RPMI8226 (cell line): ENCODE measurements at places on chromosomes 11 and 22.

- no peak for DNase-seq
Measured at GRCh38 chr11:63853476-63853875, 14.6 kb downstream of the MARK2 start.

DNA sequence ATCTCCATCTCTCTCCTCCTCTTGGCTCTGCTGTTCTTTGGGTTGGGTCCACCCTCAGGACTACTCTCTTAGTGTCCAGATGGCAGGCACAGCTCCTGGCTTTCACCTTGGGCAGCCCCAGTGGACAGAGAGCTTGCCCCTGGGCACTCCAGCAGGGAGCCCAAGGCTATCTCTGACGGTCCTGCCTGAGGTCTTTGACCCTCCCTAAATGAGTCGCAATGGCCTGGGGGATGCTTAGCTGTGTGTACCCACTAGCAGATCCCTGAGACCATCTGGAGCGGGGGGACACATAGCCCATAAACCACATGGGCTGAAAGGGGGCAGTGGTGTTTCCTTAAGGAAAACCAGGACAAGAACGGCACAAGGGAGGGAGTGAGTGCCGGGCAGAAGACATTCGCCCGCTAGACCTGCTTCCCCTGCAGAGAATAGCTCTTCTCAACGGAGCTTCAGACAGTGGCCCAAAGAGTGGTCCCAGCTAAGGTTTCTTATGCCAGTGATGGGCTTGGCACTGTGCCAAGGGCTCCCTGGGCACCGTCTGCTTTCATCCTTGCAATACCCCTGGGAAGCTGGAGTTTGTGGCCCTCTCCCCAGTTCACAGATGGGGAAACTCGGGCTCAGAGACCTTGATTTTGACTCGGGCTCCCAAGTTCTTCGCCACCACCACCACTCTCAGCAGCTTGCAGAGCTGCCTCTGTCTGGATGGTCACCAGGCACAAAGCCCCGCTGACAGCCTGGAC is 53.9 kb upstream of the ANO1 start:
- DNase-seq, result no peak

DNA sequence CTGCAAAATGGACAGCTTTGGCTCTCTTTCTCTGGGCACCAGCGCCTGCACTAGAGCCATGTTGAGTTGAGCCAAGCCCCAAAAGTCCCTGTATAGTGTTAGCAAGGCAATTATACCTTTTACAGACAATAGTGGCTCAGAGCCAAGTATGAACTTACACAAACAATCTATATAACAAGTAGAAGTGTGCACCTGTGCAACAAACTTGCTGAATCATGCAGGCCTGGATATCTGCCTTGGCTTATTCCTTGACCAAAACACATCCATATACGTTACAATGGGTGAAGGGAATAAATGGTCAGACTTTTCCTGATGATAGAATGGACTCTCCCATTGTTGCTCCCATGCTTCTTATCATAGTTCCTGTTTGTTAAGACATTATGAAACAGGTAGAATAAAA is 3.8 kb upstream of the OR52I2 start:
- DNase-seq, result peak; percentile 14

- DNase-seq, result no peak
Measured at GRCh38 chr11:7903940-7904339, 27.1 kb downstream of the OR10A6 start.

- no peak for DNase-seq
Measured at GRCh38 chr11:21988477-21988876, 204.4 kb upstream of the ANO5 start.

DNA sequence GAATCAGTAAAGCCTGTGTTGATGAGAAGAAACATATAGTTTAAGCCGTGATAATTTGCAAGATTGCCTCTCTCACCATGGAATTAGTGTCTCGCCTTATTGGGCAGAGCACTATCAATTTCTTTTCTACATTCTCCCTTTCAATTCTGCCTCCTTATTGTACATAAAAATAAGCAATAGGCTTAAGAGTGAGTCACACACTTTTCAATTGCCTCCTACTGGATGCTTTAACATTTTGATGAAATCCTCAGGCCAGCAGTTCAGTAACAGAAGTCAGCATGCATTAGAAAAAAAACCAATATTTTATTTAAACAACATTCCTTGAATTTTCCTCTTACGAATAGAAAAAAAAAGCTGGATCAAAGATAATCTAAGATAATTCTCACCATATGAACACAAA is 33.8 kb upstream of the VWA5A start:
- no peak for DNase-seq

GRCh38 chr11:47609675-47610074 is 15.5 kb upstream of the C1QTNF4 start:
- no peak for DNase-seq

DNA sequence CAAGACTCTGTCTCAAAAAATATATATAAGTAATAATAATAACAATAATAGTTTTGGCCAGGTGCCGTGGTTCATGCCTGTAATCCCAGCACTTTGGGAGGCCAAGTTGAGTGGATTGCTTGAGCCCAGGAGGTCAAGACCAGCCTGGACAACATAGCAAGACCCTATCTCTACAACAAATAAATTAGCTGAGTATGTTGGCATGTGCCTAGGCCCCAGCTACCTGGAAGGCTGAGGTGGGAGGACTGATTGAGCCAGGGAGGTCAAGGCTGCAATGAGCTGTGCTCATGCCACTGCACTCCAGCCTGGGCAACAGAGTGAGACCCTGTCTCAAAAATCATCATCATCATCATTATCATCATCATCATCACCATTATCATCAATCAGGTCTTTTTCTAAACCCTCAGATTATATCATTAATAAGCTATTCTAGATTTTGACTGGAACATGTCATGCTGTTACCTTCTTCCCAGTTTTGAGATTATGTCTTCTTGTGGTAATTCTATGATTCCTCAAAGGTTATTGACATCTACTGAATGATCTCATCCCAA is 39.3 kb downstream of the DENND5A start:
- DNase-seq, result no peak

- DNase-seq, result no peak
Measured at GRCh38 chr11:33507967-33508366, 192.7 kb downstream of the C11orf91 start.

GRCh38 chr11:132941024-132941646 is 591.2 kb downstream of the OPCML start:
- DNase-seq, result peak; percentile 7

DNA sequence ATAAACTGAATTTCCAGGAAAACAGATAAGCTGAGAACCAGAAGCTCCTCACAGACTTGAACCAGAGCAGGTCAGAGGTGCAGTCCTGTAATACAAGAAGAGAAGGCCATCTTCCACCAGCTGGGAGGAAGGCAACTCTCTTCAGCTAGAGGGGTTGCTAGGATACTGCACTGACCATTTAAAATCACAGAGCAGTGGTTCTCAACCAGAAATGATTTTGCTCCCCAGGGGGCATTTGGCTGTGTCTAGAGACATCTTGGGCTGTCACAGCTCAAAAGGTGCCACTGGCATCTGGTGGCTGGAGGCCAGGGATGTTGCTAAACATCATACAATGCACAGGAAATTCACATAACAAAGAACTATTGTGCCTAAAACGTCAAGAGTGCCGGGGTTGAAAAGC is 17.2 kb downstream of the OPCML start:
- DNase-seq, result no peak

- no peak for DNase-seq
Measured at GRCh38 chr11:34176751-34177209, 71.4 kb downstream of the NAT10 start.

GRCh38 chr11:92455210-92455790 is 230.7 kb downstream of the FAT3 start:
- no peak for DNase-seq

DNA sequence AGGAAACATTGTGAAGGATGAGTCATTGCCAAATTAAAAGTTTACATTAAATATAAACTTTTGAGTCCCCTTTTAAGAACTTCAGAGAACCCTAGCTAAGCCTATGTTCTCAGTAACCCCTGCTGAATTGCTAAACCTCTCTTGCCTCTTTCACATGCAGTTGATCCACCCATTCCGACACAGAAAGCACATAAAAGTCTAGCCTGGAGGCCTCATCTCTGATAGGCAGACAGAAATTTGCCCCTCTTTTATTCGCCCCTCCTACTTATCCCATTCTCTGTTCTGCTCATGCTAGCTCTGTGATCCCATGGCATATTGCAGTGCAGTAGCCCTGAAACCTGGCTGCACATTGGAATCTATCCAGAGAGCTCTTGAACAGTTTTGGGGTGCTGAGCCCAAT is 58.2 kb upstream of the PDE3B start:
- no peak for DNase-seq

DNA sequence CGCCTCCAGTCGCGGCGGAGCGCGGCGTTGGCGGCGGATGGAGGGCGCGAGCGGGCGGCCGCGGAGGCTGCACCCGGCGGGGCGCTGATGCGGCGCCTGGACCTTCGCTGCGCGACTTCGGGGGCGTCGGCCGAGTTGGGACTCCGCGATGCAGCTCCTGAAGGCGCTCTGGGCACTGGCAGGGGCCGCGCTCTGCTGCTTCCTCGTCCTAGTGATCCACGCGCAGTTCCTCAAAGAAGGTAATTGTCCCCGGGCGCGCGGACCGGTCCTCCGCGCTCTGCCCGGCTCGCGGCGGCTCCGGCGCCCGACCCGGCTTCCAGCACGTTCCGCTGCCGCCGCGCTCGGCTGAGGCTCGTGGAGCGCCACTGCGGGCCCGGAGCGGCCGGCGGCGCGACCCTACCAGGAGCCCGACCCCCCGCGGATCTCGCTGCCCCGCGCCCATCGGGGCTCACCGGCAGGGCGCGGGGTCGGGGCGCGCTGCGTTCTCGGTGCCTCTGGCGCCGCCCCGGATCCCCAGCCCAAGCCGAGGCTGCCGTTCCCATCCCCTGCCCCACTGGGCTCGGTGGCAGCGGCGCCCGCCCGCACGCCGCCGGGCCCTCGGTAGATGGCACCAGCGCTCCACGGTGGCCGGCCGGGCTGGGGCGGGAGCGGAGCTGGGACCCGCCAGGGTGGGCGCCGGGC is 1251.2 kb downstream of the BRD1 start:
- DNase-seq, result peak; percentile 61

GRCh38 chr11:60208146-60208895 is 25.4 kb upstream of the MS4A6A start:
- DNase-seq, result no peak

DNA sequence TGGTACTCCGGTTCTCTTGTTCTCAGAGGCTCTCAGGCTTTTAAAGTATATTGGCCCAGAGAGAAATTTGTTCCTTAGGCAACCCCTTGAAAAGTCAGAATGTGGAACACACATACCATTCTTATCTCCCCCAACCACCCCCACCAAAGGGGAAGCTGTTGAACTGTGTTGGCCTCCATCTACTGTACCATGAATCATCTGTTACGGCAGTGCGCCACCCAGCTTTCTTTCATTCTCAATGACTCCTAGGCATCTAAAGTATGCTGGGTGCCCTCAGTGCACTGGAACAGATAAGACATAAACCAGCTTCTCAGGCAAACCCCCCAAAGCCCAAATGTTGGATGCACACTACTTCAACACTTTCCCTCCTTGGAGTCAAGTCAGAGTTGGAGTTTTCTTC is 696.2 kb upstream of the TENM4 start:
- DNase-seq, result no peak

DNA sequence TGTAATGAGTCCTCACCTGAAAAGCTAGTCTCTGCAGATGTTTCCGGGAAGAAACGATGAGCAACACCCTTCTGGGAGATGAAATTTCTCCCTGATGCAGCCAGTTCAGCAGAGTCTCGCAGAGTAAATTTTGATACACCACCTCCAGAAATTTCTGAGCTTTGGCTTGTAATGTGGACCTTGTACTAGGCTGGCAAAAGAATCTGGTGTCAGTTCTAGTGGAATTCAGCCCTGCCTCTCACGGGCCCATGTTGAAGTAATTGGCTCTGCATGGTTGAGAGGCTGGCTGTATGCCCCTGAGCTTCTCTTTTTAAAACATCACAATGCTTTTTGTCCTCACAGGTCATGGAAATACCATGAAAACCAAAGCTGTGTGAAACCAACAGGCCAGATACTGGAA is at the start of gene GLYAT:
GLYAT (minus strand) TSS at position 125 of the 400 bp plus-strand sequence. CDS start 7,447 bp downstream, outside the sequence.
- no peak for DNase-seq

DNA sequence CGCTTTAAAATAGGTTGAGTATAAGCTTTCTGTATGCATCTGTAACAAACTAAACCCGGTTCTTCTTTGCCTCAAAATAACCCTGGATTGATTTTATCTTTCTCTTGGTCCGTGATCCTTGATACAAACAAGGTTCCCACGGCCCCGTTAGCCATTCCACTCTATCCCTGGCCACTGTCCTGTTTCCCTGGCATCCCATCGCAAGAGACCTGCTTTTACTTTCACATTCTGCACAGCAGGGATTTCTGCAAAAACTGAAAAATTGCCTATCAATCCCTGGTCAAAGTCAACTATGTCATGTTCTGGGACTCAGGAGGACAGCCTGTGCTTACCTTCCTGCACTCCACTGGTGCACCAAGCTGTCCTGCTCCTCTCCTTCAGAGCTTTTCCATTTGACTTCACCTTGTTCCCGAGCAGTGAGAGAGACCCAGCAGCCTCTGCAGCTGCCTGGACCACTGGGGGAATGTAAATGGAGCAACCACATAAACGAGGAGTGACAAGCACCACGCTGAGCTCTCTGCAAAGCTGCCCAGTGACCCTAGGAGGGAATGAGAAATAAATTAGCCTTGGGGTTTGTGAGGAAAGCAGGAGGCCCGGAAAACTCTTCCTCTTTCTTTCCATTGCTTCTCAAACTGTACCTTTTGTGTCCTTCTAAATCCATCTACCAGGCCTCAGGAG is 175.9 kb downstream of the NTM start:
- no peak for DNase-seq

DNA sequence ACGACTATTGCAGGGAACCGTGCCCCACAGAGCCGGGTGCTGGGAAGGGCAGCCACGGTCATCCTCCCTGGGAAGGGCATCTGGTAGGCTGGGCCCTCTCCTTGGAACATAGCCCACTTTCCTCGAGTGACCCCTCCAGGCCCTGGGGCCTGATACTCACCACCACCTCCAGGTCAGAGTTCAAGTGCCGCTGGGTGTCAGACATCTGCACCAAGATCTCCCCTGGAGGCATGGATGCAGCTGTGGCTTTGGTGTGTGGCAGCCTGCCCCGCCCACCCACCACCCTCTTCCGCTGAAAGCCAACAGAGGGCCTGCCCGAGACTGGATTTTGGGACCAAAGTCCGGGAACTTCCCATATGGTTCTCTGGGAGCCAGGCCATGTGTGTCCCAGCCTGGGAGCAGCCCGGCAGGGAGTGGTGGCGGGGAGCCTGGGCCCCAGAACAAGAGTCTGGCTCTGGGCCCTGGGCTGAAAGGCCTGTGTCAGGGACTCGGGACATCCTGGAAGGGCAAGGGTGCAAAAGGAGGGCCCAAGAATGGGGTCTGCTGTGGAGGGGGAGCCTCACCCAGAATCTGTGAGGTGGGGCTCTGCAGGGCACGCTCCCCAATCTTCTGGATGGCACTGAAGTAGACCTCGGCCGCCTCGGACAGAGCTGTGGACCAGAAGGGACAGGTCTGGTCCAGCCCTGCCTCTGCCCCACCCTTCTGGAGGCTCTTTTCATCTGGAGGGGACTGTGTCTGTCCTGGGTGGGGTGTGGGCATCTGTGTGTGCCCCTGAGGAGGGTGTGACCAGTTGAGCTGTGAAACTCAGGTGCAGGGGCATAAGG is 2.6 kb downstream of the BAIAP2L2 start:
- no peak for DNase-seq

DNA sequence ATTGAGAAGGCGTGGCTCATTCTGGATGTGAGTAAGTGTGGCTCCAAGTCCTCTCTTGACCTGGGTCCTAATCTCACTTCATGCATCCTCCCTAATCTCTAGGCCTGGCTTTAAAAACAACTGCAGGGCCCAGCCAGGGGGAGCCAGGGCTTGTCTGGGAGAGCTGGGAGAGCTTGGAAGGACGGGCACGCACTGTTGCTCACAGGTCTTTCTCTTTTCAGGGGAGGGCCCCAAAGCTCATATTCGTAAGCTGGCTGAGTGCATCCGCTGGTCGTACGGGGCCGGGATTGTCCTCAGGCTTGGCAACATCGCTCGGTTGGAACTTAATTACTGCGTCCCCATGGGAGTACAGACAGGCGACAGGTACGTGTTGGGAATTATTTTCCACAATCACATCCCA is 34.1 kb upstream of the PARVB start:
- DNase-seq, result no peak
